Kidney epithelial cell (primary cell): ENCODE measurements at places on chromosomes 2 and 18. TPM values are rescaled to one million over a fixed set of nuclear protein-coding genes. Genes with fewer than 3 reads are reported as not detected.

The STAT4 gene
- 0.46 and 1.1 TPM in 2 replicates for total RNA-seq

DNA sequence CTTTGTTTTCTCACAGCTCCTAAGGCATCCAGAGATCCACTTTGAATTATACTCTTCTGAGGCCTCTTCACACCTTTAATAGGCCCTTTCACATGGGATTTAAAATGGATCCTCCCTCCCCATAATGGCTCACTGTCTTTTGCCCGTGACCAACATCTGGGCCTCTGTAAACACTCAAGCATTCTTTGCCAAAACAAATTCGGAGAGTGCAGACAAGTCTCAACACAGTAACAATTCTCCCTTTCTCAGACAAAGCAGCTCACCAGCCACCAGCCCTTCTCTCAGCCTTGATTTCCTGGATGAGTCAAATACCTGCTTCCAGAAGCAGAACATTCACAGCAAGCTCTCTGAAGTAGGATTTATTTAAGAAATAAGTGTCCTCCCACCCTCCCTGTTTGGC, 14.0 kb upstream of the IMP4 start:
- DNase-seq: no peak

GRCh38 chr18:811182-811891, 705 bp downstream of the YES1 start:
- DNase-seq: no peak

DNA sequence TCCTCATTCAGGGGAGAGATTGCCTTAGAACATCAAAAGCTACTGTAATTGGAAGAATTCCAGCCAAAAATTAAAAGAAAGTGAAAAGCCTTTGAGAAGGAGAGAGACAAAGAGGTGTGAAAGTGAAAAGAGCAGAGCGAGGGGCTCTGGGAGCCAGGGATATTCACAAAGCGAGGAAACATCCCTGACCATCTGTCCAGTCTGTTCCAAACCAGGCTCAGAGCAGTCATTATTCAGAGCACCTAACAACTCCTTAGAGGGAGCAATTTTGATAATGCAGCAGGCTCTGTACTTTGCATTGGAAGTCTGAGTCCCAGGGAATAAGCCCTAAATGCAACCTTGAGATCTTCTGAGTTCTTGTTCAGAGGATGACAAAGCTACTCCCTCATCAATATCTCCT, 119.1 kb upstream of the LYPD1 start:
- no peak for DNase-seq

DNA sequence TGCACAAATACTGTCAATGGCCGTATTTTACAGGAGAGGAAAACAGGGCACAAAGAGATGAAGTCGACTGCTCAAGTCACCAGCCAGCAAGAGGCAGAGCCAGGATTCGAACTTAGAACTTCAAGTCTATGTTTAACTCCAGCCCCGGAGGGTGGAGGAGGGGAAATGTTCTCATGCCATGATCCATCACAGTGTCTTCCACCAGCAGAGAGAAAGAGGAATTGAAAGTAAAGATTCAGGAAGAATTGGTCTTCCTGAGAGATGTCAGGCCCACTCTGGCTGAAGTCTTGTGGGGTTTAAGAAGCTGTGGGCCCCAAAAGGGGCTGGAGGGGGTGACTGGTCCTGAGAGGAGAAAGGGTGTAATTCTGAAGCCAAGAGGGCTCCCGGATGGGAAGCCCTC, 260.0 kb downstream of the TNS1 start:
- DNase-seq: no peak

DNA sequence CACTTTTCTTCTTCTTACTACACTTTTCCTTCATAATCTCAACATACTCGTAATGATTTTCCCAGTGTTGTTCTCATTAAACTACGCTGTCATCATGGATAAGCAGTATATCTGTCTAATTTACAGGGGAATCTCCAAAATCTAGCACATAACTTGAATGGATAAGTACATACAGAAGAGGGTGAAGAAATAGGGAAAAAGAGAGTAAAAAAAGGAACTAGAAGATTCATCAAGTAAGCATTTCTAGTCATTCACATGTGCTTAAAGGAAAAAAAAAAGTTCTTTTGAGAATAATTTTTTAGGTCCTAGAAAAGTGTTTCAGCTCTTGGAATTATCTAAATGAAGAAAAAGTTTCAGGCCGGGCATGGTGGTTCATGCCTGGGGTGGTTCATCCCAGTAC, 51.6 kb downstream of the SRBD1 start:
- no peak for DNase-seq

The HNRNPLL gene
- total RNA-seq: 29.7 and 39.2 TPM in 2 replicates

- no peak for DNase-seq
Measured at GRCh38 chr18:38961880-38962279, 1396.3 kb upstream of the CELF4 start.

GRCh38 chr18:46247942-46248341, 143.8 kb downstream of the HAUS1 start:
- no peak for DNase-seq

The IL36G gene
- total RNA-seq: not detected in 2 replicates

DNA sequence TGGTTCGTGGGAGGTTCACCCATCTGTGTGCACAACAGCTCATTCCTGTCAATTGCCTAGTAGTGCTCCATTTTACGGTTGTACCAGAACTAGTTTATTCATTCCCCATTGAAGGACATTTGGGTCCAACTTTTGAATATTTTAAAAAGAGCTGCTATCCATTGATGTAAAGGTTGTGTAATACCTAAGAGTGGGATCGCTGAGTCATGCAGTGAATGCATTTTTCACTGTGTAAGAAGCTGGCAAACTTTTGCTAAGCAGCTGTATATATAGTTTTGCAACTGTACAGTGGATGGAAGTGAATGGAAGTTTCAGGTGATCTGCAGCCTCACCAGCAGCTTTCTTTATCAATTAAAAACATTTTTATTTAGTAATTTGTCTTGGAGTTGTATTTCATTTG, 104.5 kb downstream of the DCDC2C start:
- no peak for DNase-seq

- DNase-seq: no peak
Measured at GRCh38 chr2:68172521-68172920, 14.8 kb downstream of the PNO1 start.

DNA sequence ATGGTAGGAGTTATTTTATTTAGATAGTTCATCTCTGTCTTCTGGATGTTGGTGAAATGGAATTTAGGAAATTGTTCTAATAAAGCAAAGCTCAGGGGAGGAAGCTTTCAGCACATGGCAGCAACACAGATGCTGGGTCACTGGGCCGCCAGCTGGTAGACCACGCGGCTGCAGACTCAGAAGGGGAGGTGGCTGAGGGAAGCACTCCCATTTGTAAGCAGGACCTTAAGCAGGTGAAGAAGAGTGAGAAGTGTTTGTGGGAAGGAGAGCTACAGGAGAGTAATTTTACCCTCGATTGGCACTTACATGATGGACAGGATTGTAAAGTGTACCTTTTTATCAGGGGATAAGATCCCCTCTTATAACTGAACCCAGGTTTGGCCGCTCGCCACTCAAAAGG, 24.4 kb downstream of the NMS start:
- DNase-seq: no peak

The EFHD1 gene
- total RNA-seq: 3.6 and 6.5 TPM in 2 replicates
